BJ (cell line): ENCODE measurements at places on chromosomes 7 and 10. TPM values are rescaled to one million over a fixed set of nuclear protein-coding genes. Genes with fewer than 3 reads are reported as not detected.

ZNF467 gene
- 0.92 and 1.6 TPM in 2 replicates for polyA plus RNA-seq

CNPY1 gene
- not detected in 2 replicates for polyA plus RNA-seq

PODXL gene
- polyA plus RNA-seq, result 0.34 and 0.53 TPM in 2 replicates

CYP26A1 gene
- 0.06 TPM in 1 of 2 replicates, not detected in the other for polyA plus RNA-seq

RNF32 gene
- 0.63 and 0.93 TPM in 2 replicates for polyA plus RNA-seq

POLR2J2 gene
- polyA plus RNA-seq, result 3.9 and 4.5 TPM in 2 replicates

SLC39A12 gene
- not detected in 2 replicates for polyA plus RNA-seq

SPDYE3 gene
- polyA plus RNA-seq, result not detected in 2 replicates

MALRD1 gene
- not detected in 2 replicates for polyA plus RNA-seq

CFAP58 gene
- 0.23 and 0.37 TPM in 2 replicates for polyA plus RNA-seq

ACTL6B gene
- not detected in 2 replicates for polyA plus RNA-seq

OPN1SW gene
- polyA plus RNA-seq, result not detected in 2 replicates

ARL4A gene
- polyA plus RNA-seq, result 3.3 and 6.8 TPM in 2 replicates

LRRN3 gene
- 7.2 and 12.7 TPM in 2 replicates for polyA plus RNA-seq

EVX1 gene
- not detected in 2 replicates for polyA plus RNA-seq
